NCI-H1105 (cell line): ENCODE measurements at places on chromosomes 3 and 15.

DNA sequence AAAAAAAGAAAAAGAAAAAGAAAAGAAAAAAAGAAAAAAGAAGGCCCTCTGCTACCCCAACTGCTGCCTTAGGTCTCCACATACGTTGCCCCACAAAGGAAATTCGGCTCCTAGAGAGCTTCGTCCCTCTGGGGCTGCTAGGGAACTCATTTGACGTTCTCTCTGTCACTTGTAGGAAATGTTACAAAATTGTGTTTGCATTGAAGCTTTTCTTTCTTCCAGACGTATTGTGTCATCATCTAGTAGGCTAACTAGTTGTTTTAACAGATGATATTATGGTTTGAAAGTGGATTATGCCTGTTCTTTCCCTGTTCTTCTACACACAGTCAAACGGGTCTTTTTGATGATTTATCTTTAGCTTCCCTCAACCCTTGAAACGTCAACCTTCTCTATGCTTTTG is 125.3 kb downstream of the BDH1 start:
- DNase-seq = no peak

DNA sequence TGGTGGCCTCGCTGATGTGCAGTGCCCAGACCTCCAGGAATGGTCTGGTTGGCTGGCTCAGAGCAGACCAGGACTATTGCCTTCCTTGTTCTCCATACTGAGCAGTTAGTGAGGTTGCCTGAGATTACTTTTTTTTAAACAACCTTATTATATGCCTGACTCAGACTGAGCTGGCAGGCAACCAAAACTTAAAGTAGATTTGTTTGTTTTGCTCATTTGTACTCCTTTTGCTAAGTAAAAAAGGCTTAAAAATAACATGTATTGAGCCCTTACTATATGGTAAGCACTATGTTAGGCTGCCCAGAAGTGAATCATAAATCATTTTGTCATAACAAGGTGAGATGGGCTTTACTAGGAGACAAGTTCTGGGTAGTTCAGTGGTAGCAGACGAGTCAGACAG is 92.4 kb downstream of the GHSR start:
- DNase-seq = peak; percentile 64

- DNase-seq = no peak
These were observed 5.9 kb downstream of the FLNB start for GRCh38 chr3:58013973-58014649.

DNA sequence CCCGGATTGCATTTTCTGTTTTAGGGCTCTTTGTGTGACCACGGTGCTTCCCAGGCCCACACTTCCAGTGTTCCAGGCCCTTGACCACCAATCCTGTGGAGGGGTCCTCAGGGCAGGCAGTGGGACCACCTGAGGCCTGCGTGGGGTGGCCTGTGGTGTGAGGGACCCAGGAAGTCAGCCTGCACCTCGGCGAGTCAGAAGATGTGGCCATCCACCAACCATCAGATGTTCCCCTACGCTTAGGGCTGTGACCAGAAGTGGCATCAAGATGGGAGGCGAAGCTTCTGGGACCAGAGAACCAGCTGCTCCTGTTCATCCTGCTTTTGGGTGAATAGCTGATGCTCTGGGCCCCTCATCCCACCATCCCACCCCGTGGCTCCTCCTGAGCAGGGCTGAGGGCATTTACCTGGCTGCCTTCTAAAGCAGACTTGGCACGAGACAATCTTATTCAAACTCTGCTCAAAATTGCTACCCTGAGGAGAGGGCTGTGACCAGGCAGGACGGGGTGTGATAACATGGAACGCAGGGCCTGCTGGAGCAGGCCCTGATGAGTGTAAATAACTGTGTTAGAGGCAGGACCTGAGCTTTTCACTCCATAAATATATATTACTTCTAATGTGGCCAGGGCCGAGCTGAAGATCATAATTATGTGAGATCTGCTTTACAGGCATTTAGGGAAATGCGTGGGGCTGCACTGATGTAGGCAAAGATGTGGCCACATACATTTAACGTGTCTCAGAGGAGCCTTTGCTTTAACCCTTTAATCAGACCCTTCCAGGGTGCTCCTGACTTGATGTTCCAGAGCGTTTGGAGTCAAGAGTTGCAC is 28.8 kb downstream of the SMAD3 start:
- DNase-seq = no peak

DNA sequence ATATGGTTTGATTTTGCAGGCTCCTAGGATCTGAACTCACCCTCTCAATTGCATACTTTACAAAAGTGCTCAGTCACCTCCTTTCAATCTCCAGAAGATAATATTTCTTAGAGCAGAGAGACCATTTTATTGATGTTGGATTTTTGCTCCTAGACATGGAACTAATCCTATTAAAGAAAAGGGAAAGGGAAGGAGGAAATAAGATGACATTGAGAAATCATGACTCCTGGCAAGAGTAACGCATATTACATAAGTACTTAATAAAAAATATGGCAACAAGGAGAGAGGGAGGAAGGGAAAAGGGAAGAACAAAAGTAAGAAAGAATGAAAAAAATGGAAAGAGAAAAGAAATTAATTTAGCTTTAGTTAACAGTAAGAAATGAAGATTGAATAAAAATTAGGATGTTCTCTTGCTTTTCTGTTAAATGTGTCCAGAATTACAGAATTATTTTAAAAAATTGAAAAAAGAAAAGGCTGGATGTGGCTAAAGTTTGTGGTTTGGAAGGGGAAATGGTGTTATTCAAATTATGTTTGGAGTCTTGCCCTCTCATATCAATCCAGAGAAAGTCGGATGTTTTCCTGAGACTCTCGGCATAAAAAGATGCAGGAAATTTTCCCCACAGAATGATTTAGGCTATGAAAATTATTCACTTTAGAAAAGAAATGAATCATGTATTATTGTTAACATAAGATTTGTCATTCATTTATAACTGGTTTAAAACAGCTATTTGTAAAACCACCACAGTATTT is 474.0 kb downstream of the FGF12 start:
- no peak for DNase-seq

DNA sequence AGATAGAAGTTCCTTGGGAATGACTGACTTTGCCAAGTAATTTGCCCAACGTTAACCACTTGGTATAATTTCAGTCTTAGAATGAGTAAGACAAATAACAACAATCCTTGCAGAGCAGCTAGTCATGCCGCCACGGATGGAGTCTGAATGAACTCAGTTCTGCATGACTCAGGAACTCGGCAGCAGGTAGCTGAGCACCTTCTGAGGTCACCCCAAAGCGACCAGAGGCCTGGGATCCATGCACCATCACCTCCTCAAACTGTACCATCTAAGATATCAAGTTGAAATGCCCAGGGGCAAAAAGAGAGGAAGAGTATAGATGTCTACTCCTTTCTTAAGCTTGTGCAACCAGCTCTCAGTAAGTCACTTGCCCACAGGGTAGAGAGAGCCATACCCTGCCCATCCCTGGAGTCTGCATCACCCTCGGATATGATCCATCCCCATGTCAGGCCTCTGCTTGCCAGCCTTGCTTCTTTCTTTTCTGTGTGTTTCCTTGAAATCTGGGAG is 8.5 kb upstream of the CDCP1 start:
- no peak for DNase-seq

GRCh38 chr15:81336568-81336967 is 12.6 kb upstream of the STARD5 start:
- no peak for DNase-seq

- no peak for DNase-seq
These were observed 751.0 kb downstream of the ROBO1 start for GRCh38 chr3:79016587-79017376.

GRCh38 chr15:71231758-71232157 is 116.5 kb downstream of the THSD4 start:
- DNase-seq = no peak

- DNase-seq = no peak
These were observed 155.6 kb upstream of the ARRDC4 start for GRCh38 chr15:97804950-97805349.

- no peak for DNase-seq
These were observed 40.4 kb upstream of the SMAD3 start for GRCh38 chr15:67024998-67025368.

GRCh38 chr3:102699819-102700140 is 265.0 kb downstream of the ZPLD1 start:
- DNase-seq = no peak

- DNase-seq = peak; percentile 67
These were observed 499.6 kb upstream of the GBE1 start for GRCh38 chr3:82261013-82261412.

- no peak for DNase-seq
These were observed 25.8 kb upstream of the MFGE8 start for GRCh38 chr15:88938802-88939485.

GRCh38 chr15:90031231-90031791 is 30.2 kb downstream of the ZNF710 start:
- no peak for DNase-seq

GRCh38 chr15:69606921-69607500 is 154.4 kb downstream of the RPLP1 start:
- DNase-seq = no peak

- DNase-seq = peak; percentile 21
These were observed 2.1 kb downstream of the CD47 start for GRCh38 chr3:108088697-108089096.

DNA sequence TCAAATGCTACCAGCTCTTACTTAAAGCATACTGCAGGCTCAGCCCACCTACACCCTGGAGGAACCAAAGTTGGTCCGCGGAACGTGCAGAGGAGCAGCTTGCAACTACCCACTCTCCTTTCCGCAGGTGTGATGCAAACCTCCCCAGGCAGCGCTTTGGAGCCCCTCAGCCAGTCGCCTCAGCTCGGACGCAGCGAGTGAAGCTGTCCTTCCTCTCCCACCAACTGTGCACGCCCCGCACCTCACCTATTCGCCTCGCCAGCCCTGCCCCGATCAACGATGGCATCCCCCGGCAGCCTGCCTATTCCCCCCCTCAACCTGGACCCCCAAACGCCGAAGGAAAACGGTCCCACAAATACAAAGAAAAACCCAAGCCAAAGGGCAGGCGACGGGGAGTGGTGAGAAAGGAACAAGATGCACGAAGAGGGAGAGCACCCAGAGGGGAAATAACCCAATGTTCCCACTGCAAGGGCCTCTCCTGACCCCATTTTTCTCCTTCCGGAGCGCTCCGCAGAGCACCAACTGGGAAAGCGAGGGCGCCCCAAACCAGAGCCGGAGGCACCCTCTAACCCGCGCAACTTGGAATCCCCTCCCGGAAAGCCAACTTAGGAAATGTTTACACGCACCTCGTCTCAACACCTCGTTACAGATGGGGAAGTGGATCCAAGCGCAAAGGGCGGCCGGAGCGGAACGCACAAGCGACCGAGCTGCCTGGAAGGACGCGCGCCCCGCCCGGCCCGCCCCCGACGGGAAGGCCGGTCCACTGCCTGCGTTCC is 665 bp downstream of the GLB1 start:
- DNase-seq = no peak
